T-helper 9 cell (primary cell): ENCODE measurements at places on chromosomes 7 and 10.
A peak's percentile ranks its signal among the peaks of the same experiment; 100 is the strongest.

DNA sequence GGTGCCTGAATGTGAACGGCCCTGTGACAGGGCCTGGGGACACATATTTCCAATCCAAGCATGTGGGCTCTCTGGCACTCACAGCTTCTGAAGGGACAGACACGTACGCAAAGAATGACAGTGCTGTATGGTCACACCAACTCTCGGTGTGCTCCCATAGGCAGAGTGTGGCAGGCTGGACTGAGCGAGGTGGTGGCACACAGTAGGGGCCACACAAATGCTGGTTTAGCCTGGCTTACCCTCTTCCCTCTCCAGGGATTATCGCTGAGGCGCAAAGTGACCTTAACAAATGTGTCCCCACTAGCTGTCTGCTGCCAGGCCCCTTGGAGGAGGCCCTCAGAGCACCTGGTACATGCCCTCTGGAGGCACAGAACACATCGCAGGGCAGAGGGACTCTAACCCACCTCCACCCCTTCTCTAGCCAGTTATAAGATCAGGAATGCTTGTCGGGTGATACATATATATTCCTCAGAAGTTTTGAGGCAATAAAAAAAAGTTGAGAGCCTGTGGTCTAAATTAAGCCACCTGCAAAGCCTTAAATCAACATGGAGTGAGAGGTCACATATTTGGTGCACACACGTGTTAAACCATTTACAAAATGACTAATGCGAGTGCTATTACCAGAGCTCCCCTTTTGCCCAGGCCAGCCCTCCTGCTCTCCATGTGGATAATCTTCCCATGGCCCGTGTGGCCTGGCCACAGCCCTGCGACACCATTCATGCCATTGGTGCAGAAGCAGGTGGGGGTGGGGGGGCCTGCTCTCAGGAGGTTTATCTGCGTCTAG is 262.8 kb upstream of the GRB10 start:
- DNase-seq, result no peak

DNA sequence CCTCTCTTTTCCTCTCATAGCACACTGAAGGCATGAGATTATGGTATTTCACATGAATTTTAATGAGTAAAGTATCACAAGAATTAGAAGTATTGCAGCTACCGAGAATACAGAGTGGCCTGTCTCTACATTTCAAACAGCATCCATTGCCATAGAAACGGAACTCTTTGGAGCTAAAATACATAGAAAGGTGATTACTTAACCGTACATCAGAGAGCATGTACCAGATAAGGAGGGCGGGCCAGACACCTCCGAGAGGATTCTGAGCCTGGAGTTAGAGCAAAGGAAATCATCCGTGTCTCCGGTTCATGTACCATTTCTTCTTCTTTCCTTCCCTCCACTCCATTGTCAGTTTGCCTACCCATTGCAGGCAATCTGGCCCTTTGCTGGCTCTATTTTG is 196.7 kb downstream of the KLF6 start:
- no peak for DNase-seq

DNA sequence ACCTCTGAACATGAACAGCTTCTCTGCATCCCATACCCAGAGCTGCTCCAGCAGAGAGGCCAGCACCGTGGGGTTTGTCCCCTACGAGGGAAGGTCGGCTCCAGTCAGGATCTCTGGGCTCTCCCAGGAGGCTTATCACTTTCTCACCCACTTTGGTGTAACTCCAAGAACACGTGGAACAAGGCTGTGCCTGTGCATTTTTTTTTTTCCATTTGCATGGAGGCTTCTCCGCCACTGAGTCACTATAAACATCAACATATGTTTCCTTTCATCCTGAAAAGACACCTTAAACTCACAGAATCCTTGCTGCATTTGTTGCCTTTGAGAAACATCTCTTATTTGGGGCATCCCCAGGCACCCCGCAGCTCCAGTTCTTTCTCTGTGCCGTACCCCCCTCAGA is 29.4 kb upstream of the ECHDC3 start:
- DNase-seq, result no peak

- no peak for DNase-seq
Observed at GRCh38 chr10:118712930-118713634, 41.7 kb downstream of the CACUL1 start.

DNA sequence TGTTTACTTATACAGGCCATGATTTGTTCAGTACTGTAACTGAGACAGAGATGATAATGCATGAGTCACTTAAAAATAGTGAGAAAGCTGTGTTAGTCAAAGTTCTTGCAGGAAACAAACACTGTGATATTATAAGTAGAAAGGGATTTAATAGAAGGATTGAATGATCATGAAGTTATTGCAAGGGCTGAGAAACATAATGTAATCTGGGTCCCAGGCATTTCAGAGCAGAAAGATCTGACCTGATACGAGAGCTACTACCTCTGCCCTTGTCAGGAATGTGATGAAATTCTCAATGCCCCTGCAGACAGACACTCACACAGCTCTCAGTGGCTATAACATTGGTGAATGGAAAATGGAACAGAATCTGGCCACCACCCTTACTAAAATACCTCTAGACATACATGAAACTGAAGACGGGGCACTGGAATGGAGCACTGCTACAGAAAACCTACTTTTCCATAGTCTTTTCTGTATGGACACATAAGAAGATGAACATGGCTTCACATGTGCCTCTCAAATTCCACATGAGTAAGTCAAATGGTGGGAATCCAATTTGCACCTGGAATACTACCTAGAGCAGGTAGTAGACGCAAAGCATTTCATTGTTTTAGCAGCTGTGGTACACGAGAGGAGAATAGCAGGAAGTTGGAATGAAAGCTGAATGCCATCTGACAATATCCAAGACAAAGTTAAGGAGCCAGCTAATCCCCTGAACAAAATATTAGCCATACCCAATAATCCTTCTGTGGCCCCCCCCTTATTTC is 19.1 kb upstream of the VWDE start:
- DNase-seq, result no peak

GRCh38 chr10:124158592-124158991 is 65.2 kb upstream of the CHST15 start:
- DNase-seq, result no peak

DNA sequence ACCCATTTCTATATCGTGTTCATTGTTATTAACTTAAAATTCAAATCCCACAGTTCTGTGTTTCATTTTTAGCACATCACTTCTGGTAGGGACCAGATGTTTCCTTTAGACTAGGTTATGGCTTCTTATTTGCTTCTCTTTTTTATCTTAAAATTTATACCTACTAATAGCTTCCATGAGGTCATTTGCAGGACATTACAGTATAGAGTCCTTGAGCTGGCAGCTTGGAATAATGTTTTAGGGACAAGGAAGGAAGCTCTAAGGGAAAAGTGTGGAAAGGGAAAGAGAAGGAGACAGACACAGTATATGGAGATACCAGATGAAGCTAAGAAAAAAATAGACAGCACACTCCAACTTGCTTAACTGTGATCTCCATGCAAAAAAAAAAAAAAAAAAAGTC is 48.8 kb upstream of the CD36 start:
- no peak for DNase-seq

DNA sequence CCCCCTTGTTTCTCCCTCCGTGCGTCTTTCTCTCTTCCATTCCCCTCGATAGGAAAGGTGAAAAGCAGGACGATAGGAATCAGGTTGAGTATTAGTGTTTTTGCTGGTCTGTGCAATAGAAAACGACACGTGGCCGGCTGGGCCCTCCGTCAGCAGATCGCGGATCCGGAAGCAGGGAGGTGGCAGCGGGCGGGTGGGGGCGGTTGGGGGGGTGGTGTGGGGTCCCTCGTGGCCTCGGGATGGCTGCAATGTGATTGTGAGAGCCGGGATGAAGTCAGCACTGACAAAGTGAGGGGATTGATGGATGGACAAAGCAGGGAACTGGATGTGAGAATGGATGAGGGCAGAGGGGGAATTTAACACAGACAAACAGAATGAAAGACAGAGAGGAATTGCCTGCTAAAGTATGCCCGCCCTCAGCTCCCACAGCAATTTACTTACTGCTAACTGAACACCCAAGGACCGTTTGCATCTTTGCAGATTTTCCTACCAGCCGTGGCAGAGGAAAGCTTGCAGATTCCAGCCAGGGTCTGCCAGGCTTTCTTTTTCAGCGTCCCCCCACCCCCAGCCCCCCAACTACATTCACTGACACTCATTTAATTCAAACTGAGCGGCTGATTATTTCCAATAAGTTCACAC is 280.9 kb downstream of the LRMDA start:
- DNase-seq, result no peak

DNA sequence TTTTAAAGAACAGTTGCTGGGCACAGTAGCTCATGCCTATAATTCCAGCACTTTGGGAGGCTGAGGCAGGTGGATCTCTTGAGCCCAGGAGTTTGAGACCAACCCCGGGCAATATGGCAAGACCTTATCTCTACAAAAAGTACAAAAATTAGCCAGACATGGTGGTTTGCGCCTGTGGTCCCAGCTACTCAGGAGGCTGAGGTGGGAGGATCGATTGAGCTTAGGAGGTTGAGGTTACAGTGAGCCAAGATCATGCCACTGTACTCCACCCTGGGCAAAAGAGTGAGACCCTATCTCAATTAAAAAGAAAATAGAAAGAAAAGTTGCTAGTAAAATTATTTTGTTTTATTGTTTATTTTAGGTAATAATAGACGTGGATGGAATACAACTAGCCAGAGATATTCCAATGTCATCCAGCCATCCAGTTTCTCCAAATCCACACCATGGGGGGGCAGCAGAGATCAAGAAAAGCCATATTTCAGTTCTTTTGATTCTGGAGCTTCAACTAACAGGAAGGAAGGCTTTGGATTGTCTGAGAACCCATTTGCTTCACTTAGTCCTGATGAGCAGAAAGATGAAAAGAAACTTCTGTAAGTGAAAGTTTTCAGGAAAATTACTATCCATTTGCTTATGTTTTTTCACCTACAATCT is 3.0 kb downstream of the NUP42 start:
- no peak for DNase-seq

- no peak for DNase-seq
Observed at GRCh38 chr10:9895453-9895852, 1122.2 kb upstream of the CELF2 start.

GRCh38 chr7:18345641-18346234 is 149.8 kb upstream of the HDAC9 start:
- DNase-seq, result no peak

GRCh38 chr7:114109721-114110120 is 190.9 kb upstream of the PPP1R3A start:
- DNase-seq, result no peak

GRCh38 chr10:104268713-104269645 is at the start of gene GSTO2:
TSS of gene GSTO2 (plus strand) at chr10:104269184. CDS start at chr10:104274916, 5,732 bp downstream.
- DNase-seq, result peak; percentile 96

GRCh38 chr10:120423431-120424197 is 33.4 kb upstream of the PLPP4 start:
- DNase-seq, result no peak

DNA sequence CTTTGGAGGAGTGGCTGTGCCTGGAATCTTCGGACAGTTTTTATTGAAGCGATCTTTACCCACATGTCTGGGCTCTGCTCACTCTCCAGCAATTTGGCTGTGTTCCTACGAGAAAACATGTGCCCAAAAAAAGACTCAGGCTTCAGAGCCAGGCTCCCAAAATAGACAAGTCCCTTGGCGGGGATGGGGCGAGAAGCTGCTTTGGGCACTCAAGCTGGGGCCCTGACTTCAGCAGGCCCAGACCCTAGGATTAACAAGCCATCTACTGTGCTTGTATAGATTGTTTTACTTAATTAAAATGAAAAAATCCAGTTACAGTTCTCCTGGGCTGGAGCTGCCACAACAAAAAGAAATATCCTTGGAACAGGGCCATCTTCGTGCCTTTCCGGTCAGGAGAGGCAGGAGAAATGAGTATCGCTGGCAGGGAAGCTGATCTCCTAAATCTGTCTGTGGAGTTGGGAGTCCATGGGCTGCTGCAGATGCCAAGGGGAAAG is 51.4 kb upstream of the PDCD4 start:
- DNase-seq, result no peak

DNA sequence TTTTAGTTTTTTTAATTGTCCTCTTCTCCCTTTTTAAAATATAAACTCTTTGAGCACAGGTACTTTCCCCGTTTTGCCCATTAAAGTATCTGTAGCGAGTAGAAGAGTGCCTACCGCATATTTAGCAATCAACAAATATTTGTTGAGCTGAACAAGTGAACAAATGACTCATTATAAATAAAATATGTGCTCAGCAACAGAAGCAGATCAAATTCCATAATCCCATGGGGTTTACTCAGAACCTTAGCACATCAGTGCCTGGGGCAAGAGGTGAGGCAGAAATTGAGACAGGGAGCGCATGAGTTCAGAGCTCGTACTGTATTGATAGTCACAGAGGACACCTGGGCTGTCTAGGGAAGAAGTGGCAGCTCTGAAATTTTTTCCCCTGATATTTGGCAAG is 161.0 kb downstream of the SEM1 start:
- DNase-seq, result no peak

- DNase-seq, result no peak
Observed at GRCh38 chr7:90625562-90625961, 29.4 kb downstream of the CDK14 start.

- DNase-seq, result no peak
Observed at GRCh38 chr7:78499283-78499682, 700.7 kb downstream of the PHTF2 start.

DNA sequence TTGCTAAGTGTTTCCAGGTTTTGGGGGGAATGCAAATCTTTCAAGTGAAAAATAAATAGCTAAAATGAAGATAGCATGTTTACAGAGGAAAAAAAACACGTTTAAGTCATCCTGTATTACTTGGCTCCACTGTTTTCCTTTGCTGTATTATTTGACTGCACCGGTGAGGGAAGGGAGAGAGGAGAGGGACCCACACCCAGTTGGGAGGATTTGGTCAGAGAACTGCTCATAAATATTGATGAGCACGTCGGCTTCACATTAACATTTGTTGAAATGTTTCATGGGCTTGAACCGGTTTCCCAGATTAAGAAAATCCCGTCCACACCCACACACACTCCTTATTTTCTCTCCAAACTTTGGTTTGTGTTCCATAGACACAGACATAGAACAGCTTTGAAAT is 493.8 kb upstream of the MGMT start:
- no peak for DNase-seq

GRCh38 chr10:11707624-11708350 is 34.4 kb upstream of the ECHDC3 start:
- DNase-seq, result no peak
